T-helper 17 cell (primary cell): ENCODE measurements at places on chromosomes 2 and 18. TPM values are rescaled to one million over a fixed set of nuclear protein-coding genes. Genes with fewer than 3 reads are reported as not detected.

DNA sequence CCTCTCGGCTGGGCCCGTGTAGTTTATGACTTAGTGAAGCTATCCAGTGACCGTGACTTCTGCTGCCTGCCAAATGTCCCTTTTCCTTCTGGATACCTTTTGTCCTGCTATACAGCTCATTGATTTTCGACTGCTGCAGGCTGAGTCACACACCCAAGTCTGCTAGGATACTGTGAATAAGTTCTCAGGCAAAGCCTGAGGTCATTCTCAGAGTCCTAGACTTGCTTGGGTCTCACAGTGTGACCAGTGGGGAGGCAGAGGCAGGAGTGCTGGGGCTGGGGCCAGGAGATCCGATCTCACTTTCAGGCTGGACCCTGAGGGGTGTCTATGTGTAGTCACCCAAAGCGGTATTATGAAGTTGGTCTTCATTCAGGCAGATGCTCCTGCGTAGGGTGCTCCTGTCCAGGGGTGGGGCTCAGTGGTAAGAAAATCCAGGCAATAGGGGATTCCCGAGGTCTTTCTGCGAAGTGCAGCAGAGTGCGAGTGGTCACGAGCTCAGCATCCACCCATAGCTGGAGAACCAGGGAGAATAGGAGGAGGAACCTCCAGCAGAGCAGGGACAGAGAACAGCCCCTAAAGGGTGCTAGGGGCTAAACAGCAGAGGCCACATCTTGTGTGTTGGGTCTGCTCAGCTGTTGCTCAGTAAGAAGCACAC is 268.6 kb upstream of the NCKAP5 start:
- no peak overlapping the region for H3K27ac ChIP-seq
- peaks cover 5% of the 10 kb centered on the region for H3K27me3 ChIP-seq
- DNase-seq: no peak
- peaks cover 2% of the 10 kb centered on the region for H3K4me1 ChIP-seq

DNA sequence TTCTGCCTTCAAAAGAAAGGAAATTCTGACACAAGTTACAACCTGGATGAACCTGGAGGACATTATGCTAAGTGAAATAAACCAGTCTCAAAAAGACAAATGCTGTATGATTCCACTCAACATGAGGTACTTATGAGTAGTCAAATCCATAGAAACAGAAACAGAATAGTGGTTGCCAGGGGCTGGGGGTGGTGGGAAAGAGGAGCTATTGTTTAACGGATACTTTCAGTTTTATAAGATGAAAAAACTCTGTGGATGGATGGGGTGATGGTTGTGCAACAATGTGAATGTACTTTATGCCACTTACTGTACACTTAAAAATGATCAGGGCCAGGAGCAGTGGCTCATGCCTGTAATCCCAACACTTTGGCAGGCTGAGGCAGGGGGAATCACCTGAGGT is 15.4 kb downstream of the SLC35F5 start:
- H3K4me3 ChIP-seq: no peak overlapping the region
- DNase-seq: no peak
- peaks cover 10% of the 10 kb centered on the region for H3K4me1 ChIP-seq
- H3K27ac ChIP-seq: no peak overlapping the region
- H3K27me3 ChIP-seq: no peaks in the 10 kb centered on the region
- peaks cover 13% of the 10 kb centered on the region for H3K36me3 ChIP-seq

GRCh38 chr2:155200753-155201152 is 502.3 kb downstream of the KCNJ3 start:
- H3K4me3 ChIP-seq: no peak overlapping the region
- H3K36me3 ChIP-seq: no peaks in the 10 kb centered on the region
- DNase-seq: no peak
- H3K4me1 ChIP-seq: no peaks in the 10 kb centered on the region

DNA sequence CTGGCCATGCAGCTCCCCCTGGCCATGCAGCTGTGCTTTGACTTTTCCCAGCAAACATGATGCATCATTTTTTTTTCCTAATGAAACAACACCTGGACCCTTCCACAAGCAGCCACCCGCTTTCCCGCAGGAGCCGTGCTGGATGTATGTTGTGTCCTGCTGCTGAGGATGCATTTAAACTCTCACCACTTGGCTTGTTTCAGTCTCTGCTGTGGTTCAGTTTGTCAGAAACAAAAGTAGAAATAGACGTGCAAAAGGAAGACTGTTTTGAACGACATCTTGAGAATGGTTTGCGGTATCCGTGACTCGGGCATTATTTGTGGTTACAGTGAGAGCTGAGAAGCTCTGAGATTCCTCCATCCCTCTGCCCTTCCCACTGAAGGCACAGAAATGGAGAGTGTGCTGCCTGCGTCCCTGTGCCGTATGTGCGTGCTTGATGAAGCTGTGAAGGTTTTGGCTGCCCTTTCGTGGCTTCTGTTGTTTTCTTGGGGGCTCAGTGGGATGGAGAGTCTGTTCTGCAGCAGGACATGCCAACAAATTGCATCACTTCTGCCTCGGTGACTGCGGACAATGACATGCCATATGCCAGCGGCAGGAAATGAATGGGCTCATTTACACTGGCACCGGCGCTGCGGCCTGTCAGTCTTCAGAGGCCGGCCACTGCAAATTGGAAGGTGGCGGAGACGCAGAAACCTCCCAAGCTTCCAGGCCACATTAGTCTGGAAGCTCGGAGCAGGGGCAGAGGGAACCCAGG is 417.7 kb upstream of the SALL3 start:
- no peaks in the 10 kb centered on the region for H3K36me3 ChIP-seq
- H3K4me1 ChIP-seq: no peaks in the 10 kb centered on the region
- DNase-seq: no peak
- H3K27me3 ChIP-seq: no peaks in the 10 kb centered on the region
- H3K4me3 ChIP-seq: no peak overlapping the region

GRCh38 chr2:33419581-33420200 is 56.8 kb upstream of the RASGRP3 start:
- H3K27ac ChIP-seq: no peak overlapping the region
- H3K36me3 ChIP-seq: peaks cover 3% of the 10 kb centered on the region
- H3K4me1 ChIP-seq: no peaks in the 10 kb centered on the region
- H3K4me3 ChIP-seq: no peak overlapping the region
- peaks cover 40% of the 10 kb centered on the region for H3K27me3 ChIP-seq

GRCh38 chr2:121663434-121663833 is 14.2 kb upstream of the CLASP1 start:
- no peak for DNase-seq
- peaks cover 2% of the 10 kb centered on the region for H3K4me1 ChIP-seq
- H3K27ac ChIP-seq: no peak overlapping the region

GRCh38 chr2:218733171-218734021 is 22.8 kb downstream of the TTLL4 start:
- no peaks in the 10 kb centered on the region for H3K27me3 ChIP-seq
- peak overlapping the region; percentile 27 for H3K27ac ChIP-seq
- peaks cover 11% of the 10 kb centered on the region for H3K36me3 ChIP-seq
- H3K4me3 ChIP-seq: no peak overlapping the region
- H3K4me1 ChIP-seq: peaks cover 23% of the 10 kb centered on the region

DNA sequence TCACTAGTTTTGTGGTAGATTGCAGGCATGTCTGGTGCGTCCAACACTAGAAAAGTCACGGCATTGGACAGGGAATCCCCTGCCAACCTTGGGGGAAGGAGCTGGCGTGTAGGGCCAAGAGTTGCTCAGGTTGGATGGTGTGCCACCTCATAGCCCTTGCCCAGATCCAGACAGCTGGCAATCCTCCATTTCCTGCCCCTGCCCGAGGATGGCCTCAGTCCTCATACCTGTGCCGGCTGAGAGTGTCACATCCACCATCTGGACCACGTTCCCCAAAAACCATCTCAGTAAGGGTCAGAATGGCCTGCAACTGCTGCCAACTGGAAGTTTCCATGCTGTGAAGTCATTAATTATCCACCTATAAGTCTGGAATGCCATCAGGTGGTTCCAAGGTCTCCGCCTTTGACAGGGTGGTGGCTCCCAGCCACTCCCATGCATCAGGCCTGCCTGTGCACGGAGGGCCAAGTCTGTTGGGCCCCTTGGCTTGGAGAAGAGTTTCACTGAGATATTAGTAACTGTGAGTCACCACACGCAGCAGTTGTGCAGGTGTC is 55.0 kb downstream of the IMPA2 start:
- no peak overlapping the region for H3K27ac ChIP-seq
- no peak overlapping the region for H3K4me3 ChIP-seq
- no peaks in the 10 kb centered on the region for H3K36me3 ChIP-seq
- peaks cover 6% of the 10 kb centered on the region for H3K4me1 ChIP-seq
- DNase-seq: no peak

DNA sequence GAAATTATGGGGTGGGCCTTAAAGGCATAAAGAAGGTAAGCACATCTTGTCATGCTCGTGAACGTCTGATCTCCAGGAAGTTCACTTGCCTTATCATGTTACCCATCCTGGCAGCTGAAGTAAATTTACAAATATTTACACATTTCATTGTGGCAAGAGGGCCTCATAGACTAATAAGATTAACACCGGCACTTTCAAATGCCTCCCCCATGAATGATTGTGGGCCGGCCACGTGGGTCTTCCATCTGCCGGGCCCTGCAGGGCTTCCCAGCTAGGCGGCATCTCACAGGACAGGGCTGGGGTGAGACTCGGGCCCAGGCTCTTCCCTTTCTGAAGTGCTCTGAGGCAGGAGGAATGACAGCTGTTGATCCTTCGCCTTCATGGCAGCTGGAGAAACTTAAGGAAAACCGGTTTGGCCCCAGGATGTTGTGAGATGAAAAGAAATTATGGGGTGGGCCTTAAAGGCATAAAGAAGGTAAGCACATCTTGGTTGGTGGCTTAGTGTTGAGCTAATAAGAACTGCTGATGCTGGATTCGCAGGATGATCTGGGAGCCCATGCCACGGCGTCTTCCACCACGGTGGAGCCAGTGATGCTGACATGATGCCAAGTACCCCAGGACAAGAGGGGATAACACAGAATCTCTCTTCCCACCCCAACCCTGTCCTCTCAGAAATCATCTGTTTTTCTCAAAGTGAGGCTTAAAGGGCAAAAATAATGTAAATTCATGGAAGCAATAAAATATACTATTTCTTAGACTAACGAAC is 176.3 kb downstream of the SEPTIN10 start:
- no peak for DNase-seq
- H3K27ac ChIP-seq: no peak overlapping the region
- no peak overlapping the region for H3K4me3 ChIP-seq
- peaks cover 11% of the 10 kb centered on the region for H3K27me3 ChIP-seq
- H3K36me3 ChIP-seq: no peaks in the 10 kb centered on the region

- no peak for DNase-seq
- no peaks in the 10 kb centered on the region for H3K4me1 ChIP-seq
- no peak overlapping the region for H3K27ac ChIP-seq
- no peak overlapping the region for H3K4me3 ChIP-seq
Observed at GRCh38 chr18:57856128-57856527, 53.0 kb upstream of the ATP8B1 start.

DNA sequence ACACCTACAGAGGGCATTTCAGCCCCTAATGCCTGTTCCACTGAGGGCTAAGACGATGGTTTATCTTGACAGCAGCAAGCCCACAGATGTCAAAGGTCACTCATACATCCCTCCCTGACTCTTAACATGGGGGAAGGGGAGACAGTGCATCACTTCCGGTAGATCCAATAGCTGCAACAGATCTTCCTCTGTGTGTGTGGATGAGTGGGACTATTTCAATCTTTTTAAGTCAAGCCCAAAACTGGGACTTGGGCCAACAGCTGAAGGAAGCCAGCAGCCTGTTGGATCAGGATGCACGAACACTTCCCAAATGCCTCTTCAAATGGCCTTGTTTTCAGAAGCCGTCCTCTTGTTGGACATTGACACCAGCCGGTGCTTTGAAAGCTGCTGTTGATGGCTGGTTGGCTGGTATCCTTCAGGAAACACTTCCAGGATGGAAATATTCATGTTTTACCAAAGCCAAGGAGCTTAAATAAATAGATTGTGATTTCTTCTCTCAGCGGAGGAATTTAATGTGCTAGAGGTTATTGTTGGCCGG is 59.2 kb downstream of the IL1R2 start:
- DNase-seq: no peak
- H3K4me3 ChIP-seq: no peak overlapping the region
- peaks cover 8% of the 10 kb centered on the region for H3K27me3 ChIP-seq
- no peak overlapping the region for H3K27ac ChIP-seq
- no peaks in the 10 kb centered on the region for H3K36me3 ChIP-seq
- peaks cover 2% of the 10 kb centered on the region for H3K4me1 ChIP-seq

GRCh38 chr2:18136881-18137475 is 258.5 kb downstream of the KCNS3 start:
- no peaks in the 10 kb centered on the region for H3K36me3 ChIP-seq
- no peak overlapping the region for H3K27ac ChIP-seq
- DNase-seq: no peak
- no peak overlapping the region for H3K4me3 ChIP-seq
- H3K27me3 ChIP-seq: no peaks in the 10 kb centered on the region
- H3K4me1 ChIP-seq: peaks cover 2% of the 10 kb centered on the region

DNA sequence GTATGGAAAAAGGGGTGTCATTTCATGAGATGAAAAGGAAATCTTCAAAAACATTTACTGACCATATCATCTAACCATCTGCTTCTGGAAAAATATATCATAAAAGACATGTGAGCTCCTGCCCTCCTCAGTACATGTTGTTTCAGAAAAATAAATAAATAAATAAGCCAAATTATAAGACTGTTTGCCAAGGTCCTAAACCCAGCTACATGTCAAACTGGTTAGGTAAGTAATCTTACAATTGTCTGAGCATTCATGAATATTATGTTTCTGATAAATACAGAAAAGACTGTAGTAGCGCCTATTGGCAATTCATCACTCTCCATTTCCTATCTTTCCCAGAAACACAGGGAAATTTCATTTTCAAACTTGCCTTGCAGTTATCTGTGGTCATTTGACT is 138.9 kb upstream of the SETBP1 start:
- no peak for DNase-seq
- H3K36me3 ChIP-seq: no peaks in the 10 kb centered on the region
- no peak overlapping the region for H3K27ac ChIP-seq
- H3K4me1 ChIP-seq: no peaks in the 10 kb centered on the region

DNA sequence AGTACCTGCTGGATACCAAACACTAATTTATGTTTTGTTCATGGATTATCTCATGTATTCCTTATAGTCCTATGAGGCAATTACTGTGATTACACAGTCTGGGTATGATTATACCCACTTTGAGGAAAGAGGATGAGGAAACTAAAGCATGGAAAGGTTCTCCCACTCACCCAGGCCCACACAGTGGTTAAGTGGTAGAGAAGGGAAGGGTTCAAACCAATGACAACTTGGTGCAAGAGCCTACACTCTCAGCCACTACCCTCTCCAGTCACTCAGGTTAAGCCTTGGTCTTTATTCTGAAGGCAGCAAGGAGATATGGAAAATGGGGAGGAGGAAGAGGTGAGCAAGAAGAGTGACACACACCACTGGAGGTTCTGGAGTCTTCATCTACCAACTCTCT is 64.5 kb upstream of the PPP1CB start:
- peak overlapping the region; percentile 44 for H3K27ac ChIP-seq
- H3K4me1 ChIP-seq: peaks cover 12% of the 10 kb centered on the region
- no peaks in the 10 kb centered on the region for H3K36me3 ChIP-seq
- no peaks in the 10 kb centered on the region for H3K27me3 ChIP-seq
- DNase-seq: no peak

GRCh38 chr2:97662386-97662894 is 1.4 kb downstream of the ACTR1B start:
- peaks cover 24% of the 10 kb centered on the region for H3K4me1 ChIP-seq
- peaks cover 8% of the 10 kb centered on the region for H3K36me3 ChIP-seq
- peak overlapping the region; percentile 95 for H3K4me3 ChIP-seq
- H3K27me3 ChIP-seq: no peaks in the 10 kb centered on the region
- DNase-seq: no peak

GRCh38 chr18:79519751-79520477 is 124.2 kb downstream of the NFATC1 start:
- H3K4me3 ChIP-seq: peak overlapping the region; percentile 80
- no peaks in the 10 kb centered on the region for H3K36me3 ChIP-seq
- H3K27ac ChIP-seq: peak overlapping the region; percentile 96
- H3K27me3 ChIP-seq: no peaks in the 10 kb centered on the region
- no peak for DNase-seq

TACR1 gene
- total RNA-seq: not detected

TTL gene
- 18.8 TPM for total RNA-seq

DYNAP gene
- total RNA-seq: not detected

ZNF407 gene
- total RNA-seq: 26.0 TPM

CHST9 gene
- not detected for total RNA-seq

SNTG2 gene
- 2.0 TPM for total RNA-seq
